Fibroblast of the aortic adventitia (primary cell): ENCODE measurements at places on chromosomes 3 and 15. TPM values are rescaled to one million over a fixed set of nuclear protein-coding genes. Genes with fewer than 3 reads are reported as not detected.
A peak's percentile ranks its signal among the peaks of the same experiment; 100 is the strongest.

GRCh38 chr15:97960364-97961066, at the start of gene ARRDC4:
TSS of gene ARRDC4 (plus strand) at chr15:97960703. CDS start at chr15:97960862, 159 bp downstream.
- DNase-seq: peak; percentile 100

GRCh38 chr15:72068856-72069255, 49.1 kb downstream of the MYO9A start:
- no peak for DNase-seq

- DNase-seq: no peak
Measured at GRCh38 chr15:37638691-37639090, 295.7 kb upstream of the TMCO5A start.

GRCh38 chr15:44231842-44232241, 36.8 kb upstream of the FRMD5 start:
- peak; percentile 57 for DNase-seq

- DNase-seq: no peak
Measured at GRCh38 chr3:126291537-126291936, 65.7 kb downstream of the KLF15 start.

- no peak for DNase-seq
Measured at GRCh38 chr3:112333002-112333380, at the start of gene CD200. TSS of gene CD200 (plus strand) at chr3:112333156. CDS start at chr3:112333213, 57 bp downstream.

DNA sequence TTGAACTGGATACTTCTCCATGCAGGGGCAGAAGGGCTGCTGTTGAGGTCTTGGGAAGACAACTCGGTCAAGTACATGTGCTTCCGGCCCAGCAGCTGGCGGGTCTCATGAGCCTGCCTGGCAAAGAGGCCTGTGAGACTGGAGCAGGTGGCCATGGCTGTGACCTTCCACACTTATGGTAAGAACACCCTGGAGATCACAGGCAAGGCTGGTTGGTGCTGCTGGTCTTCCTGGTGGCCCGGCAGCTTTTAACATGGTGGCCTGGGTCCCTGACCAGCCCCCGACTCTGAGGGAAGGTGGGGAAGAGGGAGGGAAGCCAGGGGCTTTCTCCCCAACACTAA, 15.4 kb downstream of the CHRD start:
- no peak for DNase-seq

DNA sequence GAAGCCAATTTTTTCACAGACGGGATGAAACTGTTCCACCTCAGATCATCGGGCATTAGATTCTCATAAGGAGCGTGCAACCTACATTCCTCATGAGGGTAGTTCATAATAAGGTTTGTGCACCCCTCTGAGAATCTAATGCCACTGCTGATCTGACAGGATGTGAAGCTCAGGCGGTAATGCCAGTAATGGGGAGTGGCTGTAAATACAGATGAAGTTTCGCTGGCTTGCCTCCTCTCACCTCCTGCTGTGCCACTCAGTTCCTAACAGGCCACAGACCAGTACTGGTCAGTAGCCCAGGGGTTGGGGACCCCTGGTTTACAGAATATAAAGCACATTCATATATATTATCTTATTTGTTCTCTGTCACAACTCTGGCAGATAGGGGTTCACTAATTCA, 2.1 kb upstream of the LIMD1 start:
- DNase-seq: no peak

DNA sequence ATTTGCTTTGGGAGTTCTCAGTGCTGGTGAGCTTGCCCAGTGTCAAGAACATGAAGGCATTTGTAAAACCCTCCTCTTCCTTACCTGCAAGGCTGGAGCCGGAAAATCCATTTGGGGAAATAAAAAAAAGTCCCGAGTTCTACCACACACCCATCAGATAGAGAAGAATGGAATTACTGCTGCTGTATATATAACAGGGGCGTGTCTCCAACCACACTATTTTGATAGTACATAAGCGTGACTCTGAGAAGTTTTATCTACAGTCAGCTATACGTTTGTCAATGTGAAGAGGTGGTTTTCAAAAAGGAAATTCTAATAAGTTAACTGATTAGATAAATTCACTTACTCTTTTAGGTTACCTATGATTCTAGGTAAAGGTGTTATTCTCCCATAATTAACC, 1.3 kb upstream of the CPA3 start:
- DNase-seq: no peak

- DNase-seq: peak; percentile 83
Measured at GRCh38 chr3:72129501-72130094, 344.6 kb upstream of the PROK2 start.

- DNase-seq: peak; percentile 18
Measured at GRCh38 chr3:127710155-127710941, 37.6 kb downstream of the ABTB1 start.

GRCh38 chr3:81496407-81497104, 264.9 kb downstream of the GBE1 start:
- no peak for DNase-seq

DNA sequence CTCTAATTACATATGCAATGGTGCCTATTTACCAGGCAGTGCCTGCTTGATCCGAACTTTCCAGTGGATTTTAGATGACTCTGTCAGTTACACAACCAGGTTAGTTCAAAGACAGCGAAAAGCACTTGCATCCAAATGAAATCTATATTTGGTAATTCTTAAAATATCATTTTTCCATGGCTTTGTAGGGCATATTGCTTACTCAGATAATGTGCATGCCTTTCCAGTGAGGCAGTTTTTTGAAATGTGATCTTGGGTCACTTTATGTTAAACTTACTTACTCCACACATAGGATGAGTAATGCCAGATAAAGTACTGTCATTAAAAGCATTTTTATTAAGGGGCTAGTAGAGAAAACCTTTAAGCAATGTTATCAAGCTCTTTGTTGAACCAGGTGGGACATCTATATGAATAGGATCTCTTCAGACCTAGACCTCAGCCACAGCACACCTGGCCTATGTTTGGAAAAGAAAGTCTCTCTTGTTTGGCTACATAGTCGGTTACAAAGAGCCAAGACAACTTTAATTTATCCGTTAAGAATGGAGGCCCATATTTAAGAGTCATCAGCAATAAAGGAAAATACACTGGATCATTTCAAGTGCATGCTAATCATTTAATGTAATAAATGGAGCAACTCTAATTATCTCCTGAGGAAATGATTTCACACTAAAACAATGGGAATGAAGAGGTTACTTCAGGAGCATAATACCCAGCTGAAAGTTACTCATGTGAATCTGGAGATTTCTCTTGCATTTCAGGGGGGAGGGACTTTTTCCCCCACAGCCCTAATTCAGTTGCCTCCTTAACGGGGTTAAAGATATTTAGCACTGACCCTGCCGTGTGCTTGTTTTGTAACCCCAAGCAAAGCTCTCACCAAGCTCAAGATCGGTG, 56.3 kb upstream of the TMCO5A start:
- DNase-seq: peak; percentile 83

- DNase-seq: no peak
Measured at GRCh38 chr15:77036537-77037387, 34.1 kb downstream of the TSPAN3 start.

DNA sequence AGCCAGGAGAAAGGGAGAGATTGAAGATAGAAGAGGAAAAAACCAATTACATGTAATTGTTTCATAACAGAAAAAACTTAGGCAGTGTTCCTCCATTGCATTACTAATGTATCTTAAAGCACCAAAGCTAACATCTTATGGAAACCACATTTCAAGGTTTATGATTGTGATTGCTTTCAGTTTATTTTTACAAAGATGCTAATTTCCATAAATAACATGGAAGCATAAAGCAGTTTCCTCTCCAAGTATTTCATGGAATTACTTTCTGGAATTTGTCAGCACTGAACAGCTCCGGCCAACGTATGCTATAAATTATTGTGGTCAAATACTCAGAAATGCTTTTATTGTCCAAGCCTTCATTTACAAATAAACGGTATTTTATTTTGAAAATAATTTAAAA, 11.6 kb downstream of the ADAMTSL3 start:
- DNase-seq: no peak

GRCh38 chr3:195451373-195452015, 8.7 kb upstream of the ACAP2 start:
- no peak for DNase-seq

- DNase-seq: no peak
Measured at GRCh38 chr3:184937611-184938010, 125.6 kb downstream of the VPS8 start.

- DNase-seq: no peak
Measured at GRCh38 chr3:66655044-66655443, 154.2 kb upstream of the LRIG1 start.

DNA sequence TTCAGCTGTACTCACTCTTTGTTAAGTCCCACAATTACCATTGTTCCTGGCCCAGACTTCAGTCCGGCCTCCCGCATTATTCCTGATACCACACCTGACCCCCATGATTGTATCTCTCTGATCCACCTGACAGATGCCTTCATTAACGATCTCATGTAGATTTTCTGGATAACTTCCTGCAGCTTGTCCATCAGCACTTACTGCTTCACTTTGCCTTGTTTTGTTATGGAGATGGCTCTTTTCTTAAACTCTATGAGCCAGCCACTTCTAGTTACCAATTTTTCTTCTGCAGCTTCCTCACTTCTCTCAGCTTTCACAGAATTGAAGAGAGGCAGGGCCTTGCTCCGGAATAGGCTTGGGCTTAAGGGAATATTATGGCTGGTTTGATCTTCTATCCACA, 1044.2 kb downstream of the PLOD2 start:
- no peak for DNase-seq

GRCh38 chr15:41894791-41895463, 1.1 kb upstream of the SPTBN5 start:
- peak; percentile 72 for DNase-seq

DNA sequence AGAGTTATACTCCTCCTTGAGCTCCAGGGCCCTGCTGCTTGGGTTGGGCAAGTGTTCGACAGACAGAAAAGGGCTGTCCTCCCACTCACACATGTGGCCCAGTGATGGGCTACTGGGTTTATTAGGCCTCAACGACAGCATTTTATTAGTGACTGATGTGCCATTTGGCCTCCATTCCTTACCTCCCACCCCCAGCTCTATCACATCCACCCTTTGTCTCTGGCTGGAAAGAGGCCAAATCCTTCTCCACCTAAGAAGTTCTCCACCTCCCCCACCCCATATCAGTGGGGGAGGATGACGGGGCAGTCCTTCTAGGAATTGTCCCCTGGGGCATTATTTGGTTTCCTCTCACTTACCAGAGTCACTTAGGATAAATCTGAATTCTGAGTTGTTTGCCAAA, 57.1 kb upstream of the WNT5A start:
- no peak for DNase-seq

The SAMD7 gene
- not detected in 2 replicates for total RNA-seq

The TNNC1 gene
- total RNA-seq: 1.4 and 2.0 TPM in 2 replicates

The TRPM1 gene
- total RNA-seq: not detected in 2 replicates

The LRRN1 gene
- total RNA-seq: 1.7 TPM in 1 of 2 replicates, not detected in the other

The EPHB3 gene
- total RNA-seq: 2.5 and 4.7 TPM in 2 replicates

The MME gene
- 50.4 and 101 TPM in 2 replicates for total RNA-seq

The OSBPL10 gene
- 6.7 and 15.0 TPM in 2 replicates for total RNA-seq

The LCTL gene
- total RNA-seq: 0.09 TPM in 1 of 2 replicates, not detected in the other

The MOBP gene
- total RNA-seq: not detected in 2 replicates

The GREM1 gene
- 25.1 and 181 TPM in 2 replicates for total RNA-seq
